CD8-positive, alpha-beta T cell (primary cell): ENCODE measurements at places on chromosomes 11 and 22.

GRCh38 chr11:71532036-71532610, 5.1 kb downstream of the KRTAP5-7 start:
- no peak for DNase-seq

GRCh38 chr22:19035474-19036228, 86.6 kb downstream of the DGCR2 start:
- DNase-seq = no peak

DNA sequence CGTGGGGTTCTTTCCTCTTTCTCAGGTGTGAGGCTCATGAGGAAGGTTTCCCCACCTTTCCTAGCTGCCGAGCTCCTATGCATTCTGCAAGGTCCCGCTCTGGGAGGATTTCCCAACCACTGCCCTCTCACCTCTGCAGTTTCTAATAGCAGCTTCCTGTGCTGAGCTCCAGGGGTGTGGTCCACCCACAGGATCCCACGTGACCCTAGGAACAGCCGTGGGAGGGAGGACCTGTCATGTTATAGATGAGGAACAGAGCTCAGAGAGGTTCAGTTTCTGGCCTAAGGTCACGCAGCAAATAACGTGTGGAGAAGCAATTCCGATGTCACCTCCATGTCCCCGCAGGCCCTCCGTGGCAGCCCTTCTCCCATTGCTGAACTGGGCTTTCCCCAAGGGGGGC, 38.5 kb downstream of the FLRT1 start:
- DNase-seq = no peak

- DNase-seq = no peak
Observed at GRCh38 chr11:116334596-116334995, 438.2 kb downstream of the BUD13 start.

GRCh38 chr22:24772493-24773220, 1.9 kb downstream of the PIWIL3 start:
- no peak for DNase-seq

DNA sequence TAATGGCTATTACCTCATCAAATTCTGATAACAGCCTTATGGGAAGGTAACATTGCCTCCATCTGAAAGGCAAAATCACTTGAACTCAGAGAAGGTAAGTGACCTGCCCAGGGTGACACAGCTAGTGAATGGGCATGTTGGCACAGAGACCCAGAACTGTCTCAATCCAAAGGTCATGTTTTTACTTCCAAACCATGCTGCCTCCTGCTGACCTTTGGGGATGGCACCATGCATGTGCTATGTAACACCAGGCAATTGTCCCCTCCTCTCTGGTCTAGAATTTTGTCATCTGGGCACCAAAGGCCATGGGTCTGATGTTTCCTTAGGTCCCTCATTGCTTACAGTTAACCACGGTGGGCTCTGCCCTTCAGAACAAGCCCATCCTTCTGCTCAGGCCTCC, 417.4 kb downstream of the SOX6 start:
- no peak for DNase-seq

GRCh38 chr11:7577291-7578190, 63.7 kb downstream of the PPFIBP2 start:
- no peak for DNase-seq

GRCh38 chr11:5700421-5701054, 10.9 kb downstream of the TRIM22 start:
- no peak for DNase-seq

DNA sequence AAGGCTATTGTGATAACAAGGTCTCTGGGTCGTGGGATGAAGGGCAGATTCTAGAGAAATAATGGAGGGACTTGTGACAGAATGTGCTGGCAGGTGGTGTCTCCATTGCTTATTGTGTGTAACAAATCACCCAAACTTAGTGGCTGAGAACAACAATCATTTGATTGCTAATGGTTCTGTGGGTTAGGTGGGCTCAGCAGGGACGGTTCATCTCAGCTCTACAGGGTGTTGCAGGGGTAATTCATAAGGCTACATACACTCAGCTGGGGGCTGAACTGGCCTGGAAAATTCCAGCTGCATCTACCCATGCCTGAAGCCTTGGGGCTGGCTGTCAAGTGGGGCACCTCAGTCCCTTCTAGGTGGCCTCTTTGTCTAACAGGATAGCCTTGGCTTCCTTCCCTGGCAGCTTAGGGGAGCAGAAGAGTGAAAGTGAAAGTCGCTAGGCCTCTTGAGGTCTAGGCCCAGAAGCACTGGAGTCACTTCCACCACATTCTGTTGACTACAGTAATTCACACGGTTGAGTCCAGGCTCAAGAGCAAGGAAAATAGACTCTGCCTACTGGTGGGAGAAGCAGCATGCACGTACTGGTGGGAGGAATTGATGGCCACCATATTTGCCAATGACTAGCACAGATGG, 308.9 kb downstream of the MN1 start:
- DNase-seq = no peak

DNA sequence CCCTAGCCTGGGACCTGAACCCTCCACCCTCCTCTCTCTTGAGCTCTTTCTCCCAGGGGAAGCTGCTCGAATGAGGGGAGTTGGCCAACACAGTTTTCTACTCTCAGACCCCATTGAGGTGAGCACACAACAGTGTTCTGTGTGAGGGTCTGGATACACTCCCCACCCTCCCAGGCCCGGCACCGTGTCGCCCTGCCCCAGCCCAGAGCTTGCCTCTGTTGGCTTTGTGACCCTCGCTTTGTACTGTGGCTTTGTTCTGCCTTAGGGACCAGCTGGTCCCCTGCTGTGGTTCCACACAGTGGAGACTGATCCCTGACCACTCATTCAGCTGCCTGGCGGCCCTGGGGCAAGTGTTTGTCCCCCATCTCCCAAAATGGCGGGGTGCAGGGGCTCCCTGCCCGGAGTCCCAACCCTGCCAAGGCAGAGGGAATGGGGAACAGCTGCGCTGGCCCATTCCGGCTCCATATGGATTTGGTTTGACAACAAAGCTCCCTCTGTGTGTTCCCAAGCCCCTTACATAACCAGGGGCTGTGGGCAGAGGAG, 8.3 kb downstream of the ST3GAL4 start:
- DNase-seq = no peak

DNA sequence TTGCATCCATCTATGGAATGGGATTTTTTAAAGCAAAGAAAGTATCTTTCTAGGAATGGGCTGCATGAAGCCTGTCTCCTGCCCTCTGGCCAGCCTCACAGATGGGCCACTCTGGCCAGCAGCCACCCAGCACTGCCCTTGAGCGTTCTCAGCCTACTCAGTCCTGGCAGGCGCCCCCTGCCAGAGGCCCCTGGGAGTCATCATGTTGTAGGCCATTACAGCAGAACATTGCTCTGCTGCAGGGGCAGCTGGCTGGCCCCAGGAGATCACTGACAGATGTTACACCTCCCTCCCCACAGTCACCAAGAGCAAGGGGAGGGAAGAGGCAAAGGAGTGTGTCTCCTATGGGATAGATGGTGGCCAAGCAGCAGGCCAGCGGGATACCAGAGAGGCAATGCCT, 363.7 kb downstream of the NXPE2 start:
- DNase-seq = no peak

DNA sequence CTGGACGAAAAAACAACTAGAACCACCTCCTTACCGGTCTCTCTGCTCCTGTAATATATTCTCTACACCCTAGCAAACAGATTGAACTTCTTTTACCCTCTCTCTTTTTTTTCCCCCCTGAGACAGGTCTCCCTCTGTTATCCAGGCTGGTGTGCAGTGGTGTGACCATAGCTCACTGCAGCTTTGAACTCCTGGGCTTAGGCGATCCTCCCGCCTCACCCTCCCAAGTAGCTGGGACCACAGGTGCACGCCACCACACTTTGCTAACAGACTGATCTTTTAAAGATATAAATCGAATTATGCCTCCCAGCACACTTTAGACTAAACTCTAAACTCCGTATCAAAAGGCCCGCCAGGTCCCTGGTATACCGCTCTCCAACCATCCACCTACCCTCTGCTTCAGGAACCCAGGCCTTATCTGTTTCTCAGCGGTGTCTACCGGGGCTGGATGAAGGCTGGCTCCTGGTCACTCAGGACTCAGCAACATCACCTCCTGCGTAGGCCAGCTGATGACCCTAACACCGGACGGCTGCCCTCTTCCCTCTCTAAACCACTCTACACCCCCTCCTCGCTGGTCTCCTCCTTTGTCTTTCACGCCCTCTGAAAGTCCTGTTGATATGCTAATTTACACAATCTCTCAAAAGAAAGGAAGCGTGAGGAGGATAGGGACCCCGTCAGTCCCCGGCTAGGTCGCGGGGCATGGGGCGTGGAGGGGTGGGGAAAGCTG, 745 bp downstream of the C22orf39 start:
- DNase-seq = no peak

DNA sequence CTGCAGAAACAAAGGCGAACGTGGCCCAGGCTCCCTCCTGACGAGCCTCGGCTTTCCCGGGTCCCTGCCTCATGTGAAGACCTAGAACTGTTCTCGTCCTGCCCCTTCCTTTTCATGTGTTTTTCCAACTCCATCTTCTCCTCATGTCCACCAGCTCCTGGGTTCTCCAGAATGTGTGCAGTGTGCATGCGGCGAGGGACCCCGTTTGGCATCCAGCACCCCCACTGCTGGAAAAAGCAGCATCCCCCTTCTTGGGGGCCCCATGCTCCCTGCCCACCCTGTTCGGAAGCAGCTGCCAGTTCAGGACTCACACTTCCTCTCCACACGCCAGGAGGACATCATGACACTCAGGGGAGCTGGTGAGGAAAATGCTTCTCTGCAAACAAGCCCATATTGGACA, 313.5 kb downstream of the BRD1 start:
- DNase-seq = no peak

DNA sequence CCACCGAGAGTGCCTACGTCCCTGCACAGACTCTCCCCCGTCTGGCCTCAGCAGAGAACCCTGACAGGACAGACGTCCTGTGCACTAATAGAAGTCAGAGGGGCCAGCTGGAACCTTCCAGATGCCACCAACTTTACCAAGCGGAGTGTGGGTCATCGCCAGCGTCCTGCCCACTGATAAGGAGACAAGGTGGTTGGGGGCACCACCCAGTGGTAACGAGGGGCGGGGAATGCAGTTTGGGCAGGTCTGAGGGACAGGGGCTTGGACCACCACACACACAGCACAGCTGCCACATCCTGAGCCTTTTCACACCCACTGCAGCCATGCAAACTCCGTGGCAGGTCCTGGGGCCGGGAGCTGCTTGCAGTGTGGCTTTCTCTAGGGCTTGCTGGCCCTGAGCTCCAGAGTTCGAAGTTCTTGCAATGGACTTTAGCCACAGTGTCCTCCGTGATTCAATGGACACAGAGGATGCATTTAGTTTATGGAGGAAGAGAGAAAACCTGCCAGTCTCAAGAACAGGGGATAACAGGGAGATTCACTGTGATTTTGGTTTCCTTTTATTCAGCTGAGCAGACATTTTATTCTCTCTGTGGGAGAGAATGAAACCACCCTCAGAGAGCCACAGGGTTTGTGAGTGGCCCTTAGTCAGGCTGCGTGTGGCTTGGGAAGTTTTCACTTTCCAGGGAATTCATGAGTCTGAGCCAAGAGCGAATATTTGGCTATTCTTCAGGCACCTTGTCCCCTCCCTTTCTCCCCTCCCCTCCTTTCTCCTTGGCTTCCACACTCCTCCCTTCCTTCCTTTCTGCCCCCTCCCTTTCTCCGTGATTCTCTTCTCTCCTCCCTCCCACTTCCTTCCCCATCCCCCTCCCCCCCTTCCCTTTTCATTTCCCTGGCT, 13.1 kb downstream of the MRGPRG start:
- DNase-seq = no peak
